ENCODE measurements at places on chromosomes 11 and 22.

GRCh38 chr11:6812390-6813005 is 13.0 kb upstream of the OR6A2 start:
- DNase-seq = peak; percentile 19

- peak; percentile 25 for DNase-seq
Measured at GRCh38 chr22:27880778-27881394, 38.2 kb downstream of the PITPNB start.

DNA sequence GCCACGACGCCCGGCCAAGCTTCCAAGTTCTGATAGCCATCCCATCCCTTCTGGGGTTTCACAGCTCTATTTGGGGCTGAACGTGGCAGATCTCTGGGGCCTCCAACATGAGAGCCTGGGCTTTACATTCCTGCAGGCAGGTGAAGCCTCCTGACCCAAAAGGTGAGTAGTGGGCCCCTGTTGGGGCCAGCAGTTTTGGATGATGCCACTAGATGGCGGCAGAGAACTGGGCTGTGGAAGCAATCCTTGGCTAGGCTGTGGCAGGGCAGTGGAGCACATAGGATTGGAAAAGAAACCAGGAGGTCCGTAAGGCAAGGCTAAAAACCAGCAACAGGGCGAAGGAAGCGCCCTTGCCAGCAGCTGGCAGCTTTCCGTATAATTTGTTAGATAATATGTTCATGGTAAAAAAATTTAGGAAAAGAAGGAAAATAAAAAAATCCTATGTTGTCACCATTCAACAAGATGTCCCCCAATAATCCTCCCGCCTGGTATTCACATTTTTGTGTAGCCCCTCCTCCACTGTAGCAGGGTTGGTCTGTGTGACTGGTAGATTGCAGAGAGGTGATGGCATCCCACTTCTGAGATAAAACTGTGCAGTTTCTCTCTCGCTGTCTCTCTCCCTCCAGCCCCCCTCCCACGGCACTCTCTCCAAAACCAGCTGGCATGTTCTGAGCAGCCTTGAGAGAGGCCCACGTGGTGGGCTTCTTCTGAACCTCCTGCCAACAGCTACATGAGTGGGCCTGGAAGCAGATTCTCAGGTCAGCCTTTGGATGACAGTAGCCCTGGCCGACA is 43.6 kb upstream of the OR4B1 start:
- DNase-seq = no peak

GRCh38 chr11:128800871-128801417 is 66.2 kb downstream of the KCNJ1 start:
- DNase-seq = no peak

DNA sequence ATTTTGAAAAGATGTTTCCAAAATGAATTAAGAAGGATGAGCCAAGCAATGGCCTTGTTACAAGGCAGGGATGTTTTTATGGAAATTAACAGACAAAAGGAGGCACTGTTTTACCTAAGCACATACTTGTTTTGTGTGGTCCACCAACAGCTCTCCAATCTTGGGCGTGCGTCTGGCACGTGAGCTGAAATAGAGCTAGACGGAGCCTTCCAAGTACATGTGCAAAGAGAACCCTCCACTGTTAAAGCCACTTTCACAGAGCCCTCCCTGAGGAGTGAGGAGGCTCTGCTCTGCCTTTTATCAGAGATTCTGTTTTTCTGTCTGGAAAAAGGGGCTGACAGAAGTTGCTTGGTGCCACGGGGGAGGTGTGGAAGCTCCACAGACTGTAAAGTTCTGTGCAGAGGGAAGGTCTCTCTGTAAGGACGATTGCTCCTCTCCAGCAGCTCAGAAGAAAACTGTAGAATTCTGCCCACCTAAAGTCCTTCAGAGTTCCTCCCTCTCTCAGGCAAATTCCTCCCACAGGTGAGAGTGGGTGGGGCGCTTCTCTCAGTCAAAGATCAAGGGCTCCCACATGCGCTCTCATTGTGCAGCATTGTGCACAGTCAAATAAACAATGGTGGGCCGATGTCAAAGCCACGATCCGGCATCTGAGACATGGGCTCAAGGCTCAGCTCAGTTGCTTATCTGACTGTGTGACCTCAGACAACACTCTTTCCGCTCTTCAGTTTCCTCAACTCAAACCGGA is 92.6 kb upstream of the CSNK2A3 start:
- no peak for DNase-seq

GRCh38 chr11:61601512-61601911 is 20.6 kb upstream of the SYT7 start:
- no peak for DNase-seq

- peak; percentile 36 for DNase-seq
Measured at GRCh38 chr22:23539135-23539838, 40.8 kb downstream of the IGLL1 start.

DNA sequence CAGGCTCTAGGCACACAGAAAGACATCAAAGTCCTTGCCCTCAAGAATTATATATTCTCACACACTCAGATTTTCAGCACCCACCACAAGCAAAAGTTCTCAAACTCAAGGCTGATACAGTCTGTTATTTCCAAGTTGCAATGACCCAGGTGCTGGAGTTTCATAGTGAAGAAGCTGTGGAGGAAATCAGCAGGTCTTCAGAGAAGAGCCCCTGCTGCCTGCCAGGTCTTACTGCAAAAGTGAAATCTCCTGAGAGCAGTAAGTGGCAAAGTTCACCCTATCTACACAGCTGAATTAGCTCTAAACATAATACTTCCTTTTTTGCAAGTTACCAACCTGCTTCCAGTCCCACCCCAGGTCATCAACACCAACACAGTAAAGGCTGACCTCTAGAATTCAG is 64.6 kb downstream of the RPL27A start:
- DNase-seq = no peak

DNA sequence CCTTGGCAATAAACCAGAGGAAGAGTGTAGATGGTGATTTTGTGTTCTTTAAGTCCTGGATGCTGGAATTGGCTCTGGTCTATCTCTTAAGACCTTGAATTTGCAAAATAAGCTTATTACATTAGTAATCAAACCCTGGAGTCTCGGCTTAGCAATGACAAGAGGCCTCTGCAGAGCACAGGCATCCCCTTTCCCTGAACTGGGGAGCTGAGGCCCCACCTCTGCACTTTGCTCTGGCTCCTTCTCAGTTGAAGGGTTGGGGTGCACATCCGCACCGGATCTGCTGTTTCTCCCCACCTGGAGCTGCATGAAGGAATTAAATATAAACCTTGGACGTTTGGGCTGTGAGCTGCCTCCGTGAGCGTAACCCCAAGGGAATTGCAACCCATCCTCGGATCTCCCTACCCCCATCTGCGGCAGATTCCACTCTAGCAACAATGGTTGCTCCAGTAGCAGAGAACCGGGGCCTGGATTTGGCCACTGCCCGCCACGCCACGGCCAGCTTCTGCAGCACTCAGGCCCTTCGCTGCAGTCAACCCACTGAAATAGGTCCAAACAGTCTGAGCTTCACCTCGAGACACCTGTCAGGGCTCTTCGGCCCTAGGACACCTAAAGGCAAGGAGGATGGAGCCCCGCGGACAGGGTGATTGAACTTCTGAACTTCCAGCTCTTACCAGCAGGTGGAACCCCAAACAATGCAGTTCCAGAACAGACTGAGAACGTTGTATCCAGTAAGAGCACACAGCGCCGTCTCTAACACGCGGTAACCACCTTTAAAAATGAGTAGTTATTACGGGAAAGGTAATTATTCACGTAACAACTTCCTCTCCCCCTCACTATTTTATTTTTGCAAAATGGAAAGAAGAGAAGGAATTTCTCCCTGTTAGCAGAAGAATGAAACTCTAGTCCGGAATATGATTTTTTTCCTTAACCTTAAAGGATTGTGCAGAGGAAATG is 54.8 kb upstream of the CAPRIN1 start:
- peak; percentile 25 for DNase-seq

- DNase-seq = no peak
Measured at GRCh38 chr22:32325811-32326237, 31.8 kb upstream of the RFPL3 start.

GRCh38 chr22:21683401-21683811 is 17.6 kb downstream of the PPIL2 start:
- no peak for DNase-seq
